ENCODE measurements at places on chromosomes 12 and 14. TPM values are rescaled to one million over a fixed set of nuclear protein-coding genes. Genes with fewer than 3 reads are reported as not detected.

GRCh38 chr14:88194531-88194930 is 128.5 kb downstream of the KCNK10 start:
- H3K4me1 ChIP-seq, result 0 out of 2 replicates have a peak, but pooled peaks cover 4% of the 10 kb centered on the region
- no peak overlapping the region for H3K27ac ChIP-seq

- no peak overlapping the region for H3K4me3 ChIP-seq
- no peaks in the 10 kb centered on the region for H3K27me3 ChIP-seq
- no peaks in the 10 kb centered on the region for H3K36me3 ChIP-seq
- H3K4me1 ChIP-seq, result no peaks in the 10 kb centered on the region
Measured at GRCh38 chr12:88726806-88727720, 146.8 kb upstream of the KITLG start.

DNA sequence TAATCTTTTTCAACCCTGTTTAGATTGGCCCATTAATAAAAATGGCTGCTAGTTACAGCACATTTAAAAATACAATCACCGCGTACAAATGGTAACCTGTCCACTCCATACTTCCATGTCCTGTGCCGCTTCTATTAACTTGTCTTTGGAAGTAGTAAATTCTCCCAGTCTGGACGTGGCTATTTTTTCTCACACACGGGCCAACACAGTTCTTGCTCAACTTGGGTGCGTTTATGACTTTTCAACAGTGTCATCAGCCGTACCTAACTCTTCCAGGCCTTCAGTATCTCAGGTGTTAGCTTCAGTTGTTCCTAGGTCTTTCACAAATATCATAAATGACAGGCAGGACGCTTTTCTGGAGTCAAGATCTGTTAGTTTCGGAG is 475 bp upstream of the PCNX1 start:
- H3K4me1 ChIP-seq, result peaks cover 49% of the 10 kb centered on the region
- no peaks in the 10 kb centered on the region for H3K36me3 ChIP-seq

GRCh38 chr12:121278169-121279070 is 18.1 kb downstream of the CAMKK2 start:
- H3K4me1 ChIP-seq, result no peaks in the 10 kb centered on the region
- H3K27ac ChIP-seq, result no peak overlapping the region
- H3K4me3 ChIP-seq, result no peak overlapping the region

DNA sequence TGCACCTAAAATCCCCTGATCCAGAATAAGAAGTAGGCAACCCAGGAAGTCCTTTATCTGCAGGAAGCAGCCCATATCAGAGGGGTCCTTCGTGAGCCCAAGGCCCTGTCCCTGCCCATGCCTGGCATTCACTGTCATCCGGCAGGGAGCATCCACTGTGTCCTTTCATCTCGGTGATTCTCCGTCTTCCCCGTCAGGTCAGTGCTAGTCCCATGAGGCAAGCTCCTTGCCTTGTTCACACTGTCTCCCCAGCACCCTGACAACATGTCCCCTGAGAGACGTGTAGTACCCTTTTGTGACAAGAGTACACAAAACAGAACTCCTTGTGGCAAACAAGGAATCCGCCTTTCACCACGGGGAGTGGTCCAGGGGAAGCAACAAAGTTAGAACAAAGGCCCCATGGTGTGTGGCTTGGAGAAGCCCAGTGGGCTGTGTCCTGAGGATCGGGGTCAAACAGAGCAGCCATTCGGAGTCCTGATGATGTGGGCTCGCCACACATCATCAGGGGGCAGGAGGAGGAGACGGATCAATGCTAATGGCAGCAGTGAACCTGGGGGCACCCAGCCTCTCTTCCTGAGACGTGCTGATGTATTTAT is 112.1 kb downstream of the DICER1 start:
- peaks cover 78% of the 10 kb centered on the region for H3K27me3 ChIP-seq
- no peaks in the 10 kb centered on the region for H3K36me3 ChIP-seq
- no peak overlapping the region for H3K4me3 ChIP-seq
- no peak overlapping the region for H3K27ac ChIP-seq

- H3K36me3 ChIP-seq, result no peaks in the 10 kb centered on the region
- H3K27me3 ChIP-seq, result 0 out of 3 replicates have a peak, but pooled peaks cover 5% of the 10 kb centered on the region
- H3K4me1 ChIP-seq, result no peaks in the 10 kb centered on the region
- no peak for DNase-seq
Measured at GRCh38 chr14:52283099-52283498, 15.6 kb downstream of the PTGDR start.

DNA sequence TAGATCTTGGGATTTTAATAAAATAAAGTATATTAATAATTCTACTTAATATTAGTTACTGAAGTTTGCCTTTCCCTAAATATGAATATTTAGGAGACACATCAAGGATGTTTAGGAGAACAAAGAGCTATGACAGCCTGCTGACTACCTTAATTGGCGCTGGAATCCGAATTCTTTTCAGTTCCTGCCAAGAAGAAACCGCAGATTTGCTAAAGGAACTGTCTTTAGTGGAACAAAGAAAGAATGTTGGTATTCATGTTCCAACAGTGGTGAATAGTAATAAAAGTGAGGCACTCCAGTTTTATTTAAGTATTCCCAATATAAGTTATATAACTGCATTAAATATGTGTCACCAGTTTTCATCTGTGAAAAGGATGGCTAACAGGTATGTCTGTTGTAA is 54.5 kb downstream of the MIS18BP1 start:
- H3K36me3 ChIP-seq, result no peaks in the 10 kb centered on the region
- H3K27me3 ChIP-seq, result no peaks in the 10 kb centered on the region
- no peak overlapping the region for H3K4me3 ChIP-seq
- no peaks in the 10 kb centered on the region for H3K4me1 ChIP-seq
- H3K27ac ChIP-seq, result no peak overlapping the region

DNA sequence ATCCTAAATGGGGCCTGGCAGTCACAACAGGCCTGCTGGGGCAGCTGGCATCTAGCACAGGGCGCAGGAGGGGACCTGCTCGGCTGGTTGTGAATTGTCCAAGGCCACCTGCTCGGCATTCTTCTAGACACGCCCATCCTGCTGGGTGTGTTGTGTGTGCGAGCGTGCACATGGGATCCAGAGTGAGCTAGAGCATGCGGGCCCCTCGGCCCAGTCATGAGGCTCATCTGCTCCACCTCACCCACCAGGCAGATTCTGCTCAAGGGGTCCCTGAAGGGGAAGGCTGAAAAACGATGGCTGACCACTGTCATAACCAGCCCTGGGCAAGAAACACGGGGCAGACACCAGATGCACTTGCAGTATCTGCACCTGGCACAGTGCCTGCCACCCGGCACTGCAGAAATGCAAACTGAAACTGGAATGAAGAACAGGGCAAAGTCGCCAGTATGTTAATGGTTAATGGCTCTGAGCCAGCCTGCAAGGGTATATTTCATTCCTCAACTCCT is 31.8 kb downstream of the MAX start:
- H3K4me3 ChIP-seq, result no peak overlapping the region
- peaks cover 21% of the 10 kb centered on the region for H3K36me3 ChIP-seq
- H3K27ac ChIP-seq, result no peak overlapping the region
- DNase-seq, result no peak
- no peaks in the 10 kb centered on the region for H3K27me3 ChIP-seq

GRCh38 chr14:95381726-95382125 is 62.0 kb upstream of the CLMN start:
- peaks cover 15% of the 10 kb centered on the region for H3K27me3 ChIP-seq
- H3K4me1 ChIP-seq, result no peaks in the 10 kb centered on the region
- no peak overlapping the region for H3K27ac ChIP-seq
- no peaks in the 10 kb centered on the region for H3K36me3 ChIP-seq

- H3K4me3 ChIP-seq, result no peak overlapping the region
- no peaks in the 10 kb centered on the region for H3K36me3 ChIP-seq
- H3K27me3 ChIP-seq, result no peaks in the 10 kb centered on the region
- no peak for DNase-seq
Measured at GRCh38 chr12:22039361-22039760, 6.7 kb upstream of the CMAS start.

DNA sequence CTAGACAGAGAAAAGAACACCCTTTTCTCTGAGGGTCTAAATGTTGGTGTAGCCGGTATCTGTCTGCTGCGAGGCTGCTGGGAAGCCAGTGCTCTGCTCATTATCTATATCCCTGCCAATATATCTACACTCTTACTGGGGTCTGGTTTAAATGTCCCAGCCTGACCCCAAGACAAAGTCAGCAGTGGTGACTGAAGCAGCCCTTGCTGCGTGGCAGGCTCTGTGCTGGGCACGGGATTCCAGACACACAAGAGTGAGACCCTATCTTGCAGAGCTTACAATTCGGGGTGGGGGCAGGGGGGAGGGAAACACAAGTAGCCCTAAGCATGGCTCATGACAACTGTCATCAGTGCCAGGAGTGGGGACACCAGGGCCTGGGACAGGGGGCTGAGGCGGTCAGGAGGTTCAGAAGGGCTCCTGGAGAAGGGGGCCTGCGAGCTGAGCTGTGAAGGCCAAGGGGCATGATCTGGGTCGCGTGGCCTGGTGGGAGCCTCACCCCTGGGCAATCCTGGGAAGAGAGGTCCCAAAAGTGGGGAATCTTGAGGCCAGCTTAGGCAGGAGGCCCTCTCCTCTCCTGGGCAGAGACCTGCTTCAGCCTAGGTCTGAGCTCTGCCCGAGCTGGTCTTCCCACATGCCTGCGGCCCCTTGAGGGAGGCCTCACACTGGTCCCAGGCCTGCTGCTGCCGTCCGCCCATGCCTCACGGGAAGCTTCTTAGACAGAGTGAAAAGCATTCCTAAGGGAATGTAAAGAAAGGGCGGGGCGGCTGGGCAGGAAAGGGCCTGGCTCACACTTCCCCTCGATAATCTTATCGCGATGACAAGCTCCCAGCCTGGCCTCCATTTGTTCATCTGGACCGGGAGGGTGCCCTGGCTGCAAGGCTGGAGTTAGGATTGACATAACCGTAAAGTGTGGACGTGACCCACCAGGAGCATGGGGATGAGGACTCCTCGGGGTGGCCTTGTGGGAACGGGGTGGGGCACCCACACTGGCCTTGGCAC is 7.3 kb upstream of the RCOR1 start:
- H3K4me3 ChIP-seq, result peak overlapping the region; percentile 13
- H3K36me3 ChIP-seq, result no peaks in the 10 kb centered on the region
- H3K27ac ChIP-seq, result no peak overlapping the region
- H3K27me3 ChIP-seq, result no peaks in the 10 kb centered on the region
- peaks cover 76% of the 10 kb centered on the region for H3K4me1 ChIP-seq

- DNase-seq, result no peak
- H3K4me1 ChIP-seq, result peaks cover 55% of the 10 kb centered on the region
- H3K27me3 ChIP-seq, result no peaks in the 10 kb centered on the region
- H3K4me3 ChIP-seq, result peak overlapping the region; percentile 62
- peak overlapping the region; percentile 74 for H3K27ac ChIP-seq
- H3K36me3 ChIP-seq, result no peaks in the 10 kb centered on the region
Measured at GRCh38 chr12:53324113-53324778, 2.8 kb upstream of the AAAS start.

DNA sequence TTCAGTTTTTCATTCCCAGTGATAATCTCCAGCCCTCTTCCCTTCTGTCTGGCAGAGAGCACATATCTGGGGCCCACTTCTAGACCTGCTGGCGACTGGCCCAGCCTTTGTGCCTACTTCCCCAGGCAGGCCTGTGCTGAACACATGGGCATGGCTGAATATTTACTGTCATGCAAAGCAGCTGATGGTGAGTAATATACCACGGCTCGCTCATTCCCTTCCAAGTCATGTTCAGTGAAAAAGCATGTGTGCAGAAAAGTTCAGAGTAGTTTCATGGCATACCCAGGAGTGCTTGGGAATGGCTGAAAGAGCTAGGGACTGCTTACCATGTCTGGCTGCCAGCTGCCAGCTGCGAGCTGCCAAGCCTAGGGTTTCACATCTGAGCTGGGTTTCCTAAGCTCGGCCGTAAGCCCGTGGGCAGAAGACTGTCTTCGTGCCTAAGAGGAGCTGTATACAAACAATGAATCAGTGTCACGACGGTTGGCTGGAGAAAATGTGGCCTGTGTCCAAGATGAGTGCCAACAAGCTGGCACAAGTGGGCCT is 179.9 kb upstream of the PELI2 start:
- H3K27ac ChIP-seq, result no peak overlapping the region
- H3K4me1 ChIP-seq, result no peaks in the 10 kb centered on the region
- no peaks in the 10 kb centered on the region for H3K27me3 ChIP-seq
- no peaks in the 10 kb centered on the region for H3K36me3 ChIP-seq
- H3K4me3 ChIP-seq, result no peak overlapping the region
- no peak for DNase-seq

DNA sequence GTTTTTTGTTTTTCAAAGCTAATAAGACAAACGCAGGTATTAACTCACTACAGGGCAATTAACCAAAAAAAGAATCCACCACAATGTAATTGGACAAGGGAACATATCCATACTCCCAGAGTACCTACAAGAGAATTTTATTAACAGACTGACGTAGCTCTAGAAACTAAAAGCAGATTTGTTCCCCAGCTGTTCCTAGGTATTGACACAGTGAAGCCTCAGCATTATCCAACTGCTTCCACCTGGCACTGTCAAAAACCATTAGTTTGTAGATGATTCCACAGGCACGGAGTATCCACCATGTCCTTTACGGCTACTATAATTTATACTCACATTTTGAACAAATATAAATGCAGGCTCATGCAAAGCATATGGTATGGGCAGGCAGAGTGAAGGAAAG is 22.3 kb downstream of the PPM1H start:
- no peak overlapping the region for H3K27ac ChIP-seq
- no peak for DNase-seq
- H3K27me3 ChIP-seq, result no peaks in the 10 kb centered on the region
- H3K36me3 ChIP-seq, result peaks cover 9% of the 10 kb centered on the region
- H3K4me3 ChIP-seq, result no peak overlapping the region

DNA sequence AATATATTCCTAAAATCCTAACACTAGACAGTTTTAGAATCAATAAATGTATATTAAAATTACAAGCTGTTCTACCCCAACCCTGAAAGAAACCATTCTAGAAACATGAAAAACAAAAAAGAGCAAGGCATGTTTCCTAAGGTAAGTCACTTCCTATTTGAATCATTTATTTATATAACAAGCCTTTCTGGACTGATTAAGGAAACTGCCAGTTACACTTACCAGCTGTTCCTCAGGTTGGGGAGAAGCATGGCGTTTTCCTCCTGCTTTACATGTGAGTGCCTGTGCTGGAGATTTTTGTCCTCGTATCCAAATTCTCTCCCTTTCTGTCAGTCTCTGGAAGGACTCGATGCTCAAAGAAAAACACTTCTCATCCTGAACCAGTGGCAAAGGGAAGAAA is 183.3 kb downstream of the EFCAB11 start:
- no peak for DNase-seq
- peaks cover 48% of the 10 kb centered on the region for H3K4me1 ChIP-seq
- no peaks in the 10 kb centered on the region for H3K36me3 ChIP-seq
- no peaks in the 10 kb centered on the region for H3K27me3 ChIP-seq

- H3K27ac ChIP-seq, result no peak overlapping the region
- no peaks in the 10 kb centered on the region for H3K36me3 ChIP-seq
- no peaks in the 10 kb centered on the region for H3K4me1 ChIP-seq
- no peak overlapping the region for H3K4me3 ChIP-seq
- H3K27me3 ChIP-seq, result no peaks in the 10 kb centered on the region
Measured at GRCh38 chr12:4891866-4892265, 17.8 kb upstream of the KCNA1 start.

The NDRG2 gene
- total RNA-seq, result 27.4 TPM

The CLEC4A gene
- total RNA-seq, result not detected

The SLC7A7 gene
- total RNA-seq, result 0.13 TPM

The CIROP gene
- not detected for total RNA-seq

The BICDL1 gene
- total RNA-seq, result 9.7 TPM

The ANKRD33 gene
- total RNA-seq, result not detected

The C12orf54 gene
- not detected for total RNA-seq

The POP5 gene
- 61.3 TPM for total RNA-seq

The OTX2 gene
- not detected for total RNA-seq

The USP44 gene
- 0.11 TPM for total RNA-seq

The PDZRN4 gene
- not detected for total RNA-seq

The LTB4R gene
- 3.2 TPM for total RNA-seq

The FAM186B gene
- 0.17 TPM for total RNA-seq

The TSHR gene
- total RNA-seq, result not detected
